ENCODE measurements at places on chromosomes 5 and 9. TPM values are rescaled to one million over a fixed set of nuclear protein-coding genes. Genes with fewer than 3 reads are reported as not detected.

DNA sequence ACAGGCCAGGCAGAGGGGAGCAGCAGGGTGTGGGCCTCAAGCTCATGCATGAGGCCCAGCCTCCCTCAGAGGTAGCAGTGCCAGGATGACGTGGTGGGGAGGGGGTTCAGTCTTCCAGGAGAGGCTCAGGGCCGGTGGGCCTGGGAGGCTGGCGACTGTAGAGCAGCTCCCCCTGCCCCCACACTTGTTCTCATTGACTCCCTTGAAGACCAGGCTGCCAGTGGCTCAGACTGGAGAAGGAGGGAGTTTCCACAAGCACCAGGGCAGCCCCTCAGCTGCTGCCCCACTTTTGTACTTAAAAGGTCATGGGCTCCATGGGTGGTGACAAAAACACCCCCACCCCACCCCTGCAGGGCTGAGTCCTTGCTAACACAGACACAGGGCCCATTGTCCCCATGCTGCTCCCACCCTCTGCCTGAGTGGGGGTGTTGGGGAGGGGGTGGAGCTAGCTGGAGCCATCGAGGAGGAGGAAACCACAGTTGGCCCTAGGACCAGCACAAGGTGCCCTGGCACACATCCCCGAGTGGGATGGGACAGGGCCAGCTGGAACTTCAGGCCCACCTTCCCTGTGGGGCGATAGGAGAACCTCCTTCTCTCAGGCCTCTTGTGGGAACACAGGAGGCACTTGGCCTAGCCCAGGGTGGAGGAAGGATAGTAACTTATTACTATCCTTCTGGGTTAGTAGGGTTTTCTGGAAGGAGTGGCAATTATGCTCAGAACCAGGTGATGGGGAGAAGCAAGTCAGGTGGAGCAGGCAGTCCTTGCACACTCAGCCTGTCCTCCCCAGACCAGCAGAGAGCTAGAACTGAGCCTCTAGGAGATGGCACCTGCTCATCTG is 10.7 kb downstream of the PDLIM4 start:
- no peak for DNase-seq

GRCh38 chr5:58322453-58322852 is 137.4 kb downstream of the PLK2 start:
- DNase-seq = peak; percentile 2

- no peak for DNase-seq
Observed at GRCh38 chr5:172388246-172388733, 66.0 kb downstream of the SH3PXD2B start.

GRCh38 chr5:96614110-96614691 is 48.0 kb upstream of the CAST start:
- DNase-seq = peak; percentile 87

- DNase-seq = no peak
Observed at GRCh38 chr5:67173959-67174358, 22.6 kb downstream of the CD180 start.

GRCh38 chr9:12794101-12794799 is 19.4 kb downstream of the LURAP1L start:
- DNase-seq = no peak

DNA sequence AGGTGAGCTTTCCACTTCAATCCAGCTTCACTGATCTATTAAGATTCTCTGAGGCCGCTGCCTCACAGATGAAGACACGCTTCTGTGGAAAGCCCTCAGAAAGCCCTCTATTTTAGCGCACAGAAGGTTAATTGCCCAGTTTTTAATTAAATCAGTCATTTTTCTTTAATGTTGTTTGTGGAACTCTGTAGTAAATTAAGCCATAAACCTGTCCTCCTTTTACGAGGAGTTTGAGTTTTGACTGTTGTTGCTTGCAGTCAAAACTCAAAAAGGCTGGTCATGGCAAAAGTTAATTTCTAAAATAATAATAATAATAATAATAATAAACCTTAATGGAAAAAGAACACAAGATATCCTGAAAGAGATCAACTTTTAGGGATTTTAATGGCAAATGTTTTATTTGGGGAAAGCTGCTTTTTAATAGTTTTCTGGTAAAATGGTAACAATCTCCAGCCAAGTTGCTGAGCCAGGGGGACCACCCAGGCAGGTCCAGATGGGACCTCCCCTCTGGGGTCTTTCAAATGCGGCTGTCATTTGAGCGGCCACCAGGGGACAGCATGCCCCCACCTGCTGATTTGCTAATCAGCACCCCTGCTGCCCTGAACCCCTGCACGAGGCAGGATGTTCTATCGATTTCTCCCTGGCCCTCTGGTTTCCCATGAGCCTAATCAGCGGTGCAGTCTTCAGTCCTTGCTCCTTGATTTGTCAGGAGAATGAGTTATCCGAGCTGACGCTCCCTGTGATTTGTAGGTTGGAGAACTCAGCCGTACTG is 247.2 kb downstream of the FSTL4 start:
- peak; percentile 67 for DNase-seq

DNA sequence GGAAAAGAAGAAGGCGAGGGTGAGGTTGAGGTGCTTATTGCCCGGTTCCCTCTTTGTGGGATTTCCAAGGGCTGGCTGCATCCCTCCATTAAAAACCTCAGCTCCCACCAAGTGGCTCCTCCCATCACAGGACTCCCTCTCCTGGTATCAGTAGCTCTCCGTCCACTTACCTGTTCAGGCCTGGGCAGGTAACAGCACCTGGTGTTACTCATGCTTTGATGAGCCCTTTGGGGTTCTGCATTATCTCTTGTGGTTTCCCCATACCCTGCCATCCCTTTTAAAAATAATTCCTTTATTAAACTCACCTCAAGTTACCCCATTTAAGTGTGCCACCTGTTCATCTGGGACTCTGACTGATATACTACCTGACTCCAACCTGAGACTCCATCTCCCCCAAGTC is 17.5 kb upstream of the TGFBR1 start:
- DNase-seq = no peak

- peak; percentile 91 for DNase-seq
Observed at GRCh38 chr9:133238851-133239532, 29.9 kb upstream of the OBP2B start.

GRCh38 chr5:6759401-6759800 is 46.2 kb downstream of the TENT4A start:
- DNase-seq = peak; percentile 53

DNA sequence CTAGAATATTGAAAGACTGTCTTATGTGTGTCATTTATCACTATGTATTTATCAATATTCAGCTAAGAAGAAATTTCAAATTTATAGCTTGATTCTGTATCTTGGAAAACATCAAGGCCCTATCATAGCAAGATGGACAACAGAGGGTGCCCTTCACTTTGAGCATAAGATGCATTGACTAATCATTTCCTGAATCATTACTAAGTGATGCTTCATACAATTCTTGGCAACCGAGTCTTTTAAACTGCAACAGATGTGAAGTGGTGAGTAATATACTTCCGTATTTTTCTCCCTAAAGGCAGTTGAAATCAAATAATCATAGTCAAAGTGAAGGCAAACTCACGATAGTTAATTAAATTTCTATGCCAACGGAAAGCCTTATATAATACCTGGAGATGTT is 318.6 kb upstream of the RGMB start:
- no peak for DNase-seq

DNA sequence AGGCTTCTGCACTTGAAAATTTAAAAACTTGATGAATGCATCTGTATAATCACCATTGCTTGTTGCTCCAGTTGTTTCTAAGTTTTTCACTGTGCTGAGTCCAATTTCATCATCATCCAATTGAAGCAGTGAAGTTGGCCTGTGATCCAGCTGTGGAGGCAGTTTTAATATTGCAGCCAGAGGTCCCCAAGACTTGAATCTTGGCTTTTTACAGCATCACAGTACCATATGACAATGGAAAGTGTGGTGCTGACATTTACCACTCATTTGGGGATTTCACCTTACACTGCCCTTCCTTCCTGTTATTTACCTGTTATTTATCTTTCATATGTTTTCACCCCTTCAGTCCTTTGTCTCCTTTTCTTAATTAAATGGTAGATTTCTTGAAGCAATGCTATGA is 76.2 kb upstream of the SPIN1 start:
- DNase-seq = no peak

- no peak for DNase-seq
Observed at GRCh38 chr9:3151672-3152576, 308.0 kb upstream of the PUM3 start.

DNA sequence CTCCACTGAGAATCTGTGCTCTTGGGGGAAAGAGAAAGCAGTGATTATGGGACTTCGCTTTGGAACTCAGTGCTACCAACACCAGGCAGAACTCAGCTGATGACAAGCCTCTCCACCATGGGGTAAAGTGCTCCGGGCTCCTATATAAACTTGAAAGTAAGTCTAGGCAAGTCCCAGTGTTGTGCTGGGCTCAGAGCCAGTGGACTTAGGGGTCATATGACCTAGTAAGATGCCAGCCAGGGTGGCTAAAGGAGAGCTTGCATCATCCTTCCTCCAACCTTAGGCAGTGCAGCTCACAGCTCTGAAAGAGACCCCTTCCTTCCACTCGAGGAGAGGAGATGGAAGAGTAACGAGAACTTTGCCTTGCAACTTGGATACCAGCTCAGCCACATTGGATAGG is 35.1 kb upstream of the FREM1 start:
- DNase-seq = no peak

DNA sequence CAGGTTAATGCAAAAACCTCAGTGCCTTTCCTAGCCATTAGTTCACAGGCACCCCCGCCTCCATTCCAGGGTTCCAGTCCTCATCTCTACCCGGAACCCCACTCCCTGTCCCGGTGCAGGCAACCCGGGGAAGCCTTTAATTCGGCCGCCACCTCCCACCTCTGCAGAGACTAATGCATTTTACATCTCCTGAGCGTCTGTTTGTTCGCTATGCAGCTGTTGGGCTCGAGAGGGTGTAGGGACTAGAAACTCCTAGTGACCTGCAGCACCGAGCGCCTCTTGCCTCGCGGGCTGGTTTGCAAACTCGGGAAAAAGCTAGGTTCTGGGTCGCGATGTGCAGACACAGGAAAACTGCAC is 3.6 kb downstream of the GDNF start:
- peak; percentile 46 for DNase-seq

DNA sequence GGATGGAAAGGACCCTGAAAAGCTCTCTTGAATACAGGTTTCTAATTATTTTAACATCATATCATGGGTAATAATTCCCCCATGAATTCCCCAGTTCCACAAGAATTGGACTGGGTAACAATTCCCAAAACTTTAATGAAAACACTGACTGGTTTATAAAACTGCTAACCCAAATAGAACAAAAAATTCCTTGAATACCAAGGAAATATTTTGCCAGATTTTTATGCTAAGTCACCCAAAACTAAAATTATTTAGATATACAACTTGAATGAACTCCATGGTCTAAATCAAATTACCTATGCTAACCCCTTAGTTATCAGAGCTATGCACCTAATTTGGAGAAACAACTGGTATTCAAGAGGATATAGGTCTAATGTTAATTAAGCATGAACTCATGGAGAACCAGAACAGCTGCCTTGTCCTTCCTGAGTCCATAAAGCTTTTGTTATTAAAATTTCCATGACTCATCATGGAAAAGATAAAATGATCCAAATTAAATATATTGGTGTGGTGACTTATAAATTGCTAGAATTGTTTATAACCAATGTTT is 164.9 kb upstream of the TUT7 start:
- no peak for DNase-seq

DNA sequence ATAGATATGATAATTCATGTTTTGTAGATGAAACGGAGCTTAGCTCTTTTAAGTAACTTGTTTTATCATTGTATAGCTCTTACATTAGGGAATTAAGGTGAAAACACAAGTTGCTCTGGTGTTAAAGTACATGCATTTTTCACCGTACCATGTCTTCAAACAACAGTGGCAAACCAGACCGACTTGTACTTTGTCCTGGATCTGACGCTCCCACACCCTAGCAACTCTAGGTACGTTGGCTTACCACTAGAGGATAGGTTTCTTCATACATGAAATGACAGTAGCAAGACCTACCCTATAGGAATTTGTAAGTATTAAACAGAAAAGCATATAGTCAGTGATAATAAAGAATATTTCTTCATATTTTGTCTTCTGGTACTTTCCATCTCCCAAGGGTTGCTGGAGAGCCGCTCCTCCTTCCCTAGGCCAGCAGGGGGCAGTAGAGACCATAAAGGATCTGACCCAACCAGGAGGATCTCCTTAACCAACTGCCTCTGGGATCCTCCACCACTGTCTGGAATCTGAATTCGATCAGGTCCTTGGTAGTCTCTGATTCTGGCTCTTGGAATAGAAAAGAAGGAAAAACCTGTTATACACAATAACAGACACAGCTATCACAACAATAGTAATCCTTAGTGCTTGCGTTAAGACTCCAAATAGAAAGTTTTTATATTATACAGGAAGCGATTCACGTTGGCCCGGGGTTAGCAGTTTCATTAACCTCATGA is 136.7 kb downstream of the CAVIN4 start:
- peak; percentile 88 for DNase-seq

DNA sequence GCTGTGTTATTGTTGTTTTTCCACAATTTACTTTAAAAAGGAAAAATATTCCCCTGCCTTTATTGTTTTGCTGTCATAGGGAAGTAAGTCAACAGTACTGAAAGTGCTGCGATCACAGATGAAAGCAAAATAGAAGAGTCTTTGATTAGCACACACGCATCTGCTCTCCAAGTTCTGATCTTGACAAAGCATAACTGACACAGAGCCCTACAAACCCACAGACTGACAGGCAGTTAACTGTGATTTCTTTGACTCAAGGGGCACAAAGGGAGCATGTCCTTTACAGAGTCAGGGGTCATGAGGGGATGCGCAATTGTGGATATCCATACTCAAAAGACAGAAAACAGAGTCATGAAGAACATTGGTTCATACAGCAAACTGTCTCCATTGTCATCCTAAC is 123.7 kb downstream of the SNCAIP start:
- no peak for DNase-seq

PPP6C gene
- polyA plus RNA-seq = 31.9 TPM

PCDHGB2 gene
- 0.87 TPM for polyA plus RNA-seq

IQGAP2 gene
- 57.3 TPM for polyA plus RNA-seq

PCDHB11 gene
- 0.33 TPM for polyA plus RNA-seq

LCN12 gene
- 0.68 TPM for polyA plus RNA-seq

PSD2 gene
- polyA plus RNA-seq = 0.08 TPM

CD14 gene
- 0.17 TPM for polyA plus RNA-seq

PRELID2 gene
- 7.3 TPM for polyA plus RNA-seq

All from GM23338 (cell line).